ENCODE measurements at places on chromosomes 6 and 20.

DNA sequence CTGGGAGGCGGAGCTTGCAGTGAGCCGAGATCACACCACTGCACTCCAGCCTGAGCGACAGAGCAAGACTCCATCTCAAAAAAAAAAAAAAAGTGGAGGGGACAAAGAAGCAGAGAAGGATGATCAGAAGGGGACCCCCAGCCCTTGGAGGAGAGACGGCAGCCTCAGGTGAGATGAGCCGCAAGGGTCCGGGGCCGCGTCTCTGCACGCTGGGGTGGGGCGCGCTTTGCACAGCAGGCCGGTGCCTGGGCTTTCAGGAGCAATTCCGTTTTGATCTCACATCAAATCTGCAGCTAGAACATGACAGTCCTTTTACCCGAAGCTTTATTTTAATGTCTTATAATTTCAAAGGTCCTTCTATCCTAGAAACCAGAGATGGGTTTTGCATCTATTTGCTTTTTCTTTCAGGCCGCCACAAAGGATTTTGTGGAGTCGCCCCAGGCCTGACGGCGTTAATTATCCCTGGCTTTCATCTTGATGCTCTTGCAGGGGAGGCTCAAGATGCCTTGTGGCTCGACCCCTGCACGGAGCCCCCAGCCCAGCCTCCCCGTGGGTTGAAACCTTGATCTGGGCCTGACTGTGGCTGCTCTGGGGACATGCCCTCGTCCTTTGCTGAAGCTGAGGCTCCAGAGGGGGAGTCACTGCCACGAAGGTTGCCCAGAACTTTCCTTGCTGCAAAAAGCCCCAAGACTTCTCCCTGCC is 17.3 kb downstream of the HRH3 start:
- no peak for DNase-seq

- no peak for DNase-seq
Observed at GRCh38 chr20:40689100-40689942, at the start of gene MAFB. Gene MAFB, minus strand, starts transcription at chr20:40689236. Its CDS starts 386 bp downstream, at chr20:40688850.

DNA sequence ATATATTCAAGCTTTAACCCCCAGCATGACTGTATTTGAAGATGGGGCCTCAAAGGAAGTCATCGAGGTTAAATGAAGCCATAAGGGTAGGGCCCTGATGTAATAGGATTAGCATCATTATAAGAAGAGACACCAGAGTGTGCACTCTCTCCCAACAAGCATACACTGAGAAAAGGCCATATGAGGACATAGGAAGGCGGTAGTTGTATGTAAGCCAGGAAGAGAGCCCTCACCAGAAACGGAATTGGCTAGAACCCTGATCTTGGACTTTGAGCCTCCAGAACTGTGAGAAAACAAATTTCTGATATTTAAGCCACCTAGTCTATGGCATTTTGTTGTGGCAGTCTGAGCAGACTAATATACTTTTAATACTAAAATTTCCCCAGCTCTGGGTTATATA is 150.1 kb upstream of the STXBP5 start:
- DNase-seq, result no peak

- DNase-seq, result no peak
Observed at GRCh38 chr6:144894240-144894639, 609.1 kb downstream of the UTRN start.
